Tongue (tissue), 3 donors: ENCODE measurements at places on chromosomes 11 and 22. TPM values are rescaled to one million over a fixed set of nuclear protein-coding genes. Genes with fewer than 3 reads are reported as not detected.

Gene MAJIN
- total RNA-seq, result not detected

Gene GUCY1A2
- 25.6 TPM for total RNA-seq

Gene KIAA1671
- total RNA-seq, result 31.7 TPM

Gene SMTNL1
- 107 TPM for total RNA-seq

Gene VSIG2
- not detected for total RNA-seq

Gene HSPB2
- total RNA-seq, result 3.8 TPM

Gene FGF19
- 1.8 TPM for total RNA-seq

Gene TRPM5
- total RNA-seq, result 0.41 TPM

Gene PLAAT5
- total RNA-seq, result 2.3 TPM

Gene LDHAL6A
- total RNA-seq, result not detected

Gene PHLDA2
- 1.9 TPM for total RNA-seq

Gene CRYBB2
- total RNA-seq, result 0.82 TPM

Gene MLC1
- 0.21 TPM for total RNA-seq

Gene PANX2
- 0.31 TPM for total RNA-seq

Gene CRYBB3
- total RNA-seq, result not detected

Gene FLRT1
- total RNA-seq, result 3.7 TPM

Gene TYR
- not detected for total RNA-seq
